ENCODE measurements at places on chromosomes 5 and 9.

DNA sequence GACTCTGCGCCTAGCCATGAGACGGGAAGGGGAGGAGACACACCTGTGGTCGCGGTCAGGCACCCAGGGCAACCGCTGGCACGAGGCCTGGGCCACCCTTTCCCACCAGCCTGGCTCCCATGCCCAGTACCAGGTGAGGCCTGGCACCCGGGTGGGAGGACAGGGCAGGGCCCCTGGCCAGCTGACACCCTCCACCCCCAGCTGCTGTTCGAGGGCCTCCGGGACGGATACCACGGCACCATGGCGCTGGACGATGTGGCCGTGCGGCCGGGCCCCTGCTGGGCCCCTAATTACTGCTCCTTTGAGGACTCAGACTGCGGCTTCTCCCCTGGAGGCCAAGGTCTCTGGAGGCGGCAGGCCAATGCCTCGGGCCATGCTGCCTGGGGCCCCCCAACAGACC is 5.0 kb downstream of the MAMDC4 start:
- no peak for DNase-seq

GRCh38 chr9:127555840-127556820 is 55.9 kb upstream of the STXBP1 start:
- no peak for DNase-seq

DNA sequence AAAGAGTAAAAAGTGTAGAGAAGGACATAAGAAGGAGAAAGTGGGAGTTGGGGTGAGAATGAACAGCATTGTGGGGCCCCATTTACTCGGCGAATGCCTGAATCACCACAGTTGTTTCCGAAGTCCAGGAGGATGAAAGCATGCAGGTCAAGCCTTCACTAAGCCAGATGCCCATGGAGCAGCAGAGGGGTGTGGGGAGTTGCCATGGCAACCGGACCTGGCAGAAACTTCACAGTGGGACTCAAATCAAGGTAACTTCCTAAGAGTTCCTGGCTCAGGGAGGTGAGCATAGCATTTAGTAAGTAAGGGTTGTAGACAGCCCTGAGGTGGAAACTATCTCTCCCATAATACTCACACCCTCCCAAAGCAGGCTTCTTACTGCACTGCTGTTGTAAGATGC is 357.1 kb downstream of the TRIM32 start:
- no peak for DNase-seq

GRCh38 chr9:114604989-114605388 is 6.1 kb upstream of the TMEM268 start:
- no peak for DNase-seq
